Fibroblast of villous mesenchyme (primary cell): ENCODE measurements at places on chromosomes 4 and X. TPM values are rescaled to one million over a fixed set of nuclear protein-coding genes. Genes with fewer than 3 reads are reported as not detected.

The FAM9B gene
- total RNA-seq: not detected in 2 replicates

The CABS1 gene
- not detected in 2 replicates for total RNA-seq

The GPR34 gene
- under 0.01 TPM in 1 of 2 replicates, not detected in the other for total RNA-seq

The CITED1 gene
- total RNA-seq: not detected in 2 replicates
